ENCODE measurements at places on chromosomes 3 and 15. TPM values are rescaled to one million over a fixed set of nuclear protein-coding genes. Genes with fewer than 3 reads are reported as not detected.

FETUB gene
- not detected for polyA plus RNA-seq

- H3K27me3 ChIP-seq, result peaks cover 3% of the 10 kb centered on the region
- H3K4me3 ChIP-seq, result no peak overlapping the region
- H3K4me1 ChIP-seq, result no peaks in the 10 kb centered on the region
- no peak for DNase-seq
- no peak overlapping the region for H3K27ac ChIP-seq
These were observed 489.7 kb downstream of the MAGI1 start for GRCh38 chr3:65548848-65549625.

RETNLB gene
- polyA plus RNA-seq, result not detected

- peaks cover 13% of the 10 kb centered on the region for H3K27me3 ChIP-seq
- no peaks in the 10 kb centered on the region for H3K4me1 ChIP-seq
- H3K27ac ChIP-seq, result no peak overlapping the region
These were observed 320.3 kb downstream of the THSD4 start for GRCh38 chr15:71435552-71435951.

PLCB2 gene
- polyA plus RNA-seq, result 14.5 TPM

- no peaks in the 10 kb centered on the region for H3K4me1 ChIP-seq
- H3K27me3 ChIP-seq, result peaks cover 15% of the 10 kb centered on the region
- H3K36me3 ChIP-seq, result no peaks in the 10 kb centered on the region
- H3K27ac ChIP-seq, result no peak overlapping the region
- DNase-seq, result no peak
These were observed 241.5 kb upstream of the CTDSPL start for GRCh38 chr3:37620071-37620635.
